CD4-positive, CD25-positive, alpha-beta regulatory T cell (primary cell): ENCODE measurements at places on chromosomes 7 and 10. TPM values are rescaled to one million over a fixed set of nuclear protein-coding genes. Genes with fewer than 3 reads are reported as not detected.

DNA sequence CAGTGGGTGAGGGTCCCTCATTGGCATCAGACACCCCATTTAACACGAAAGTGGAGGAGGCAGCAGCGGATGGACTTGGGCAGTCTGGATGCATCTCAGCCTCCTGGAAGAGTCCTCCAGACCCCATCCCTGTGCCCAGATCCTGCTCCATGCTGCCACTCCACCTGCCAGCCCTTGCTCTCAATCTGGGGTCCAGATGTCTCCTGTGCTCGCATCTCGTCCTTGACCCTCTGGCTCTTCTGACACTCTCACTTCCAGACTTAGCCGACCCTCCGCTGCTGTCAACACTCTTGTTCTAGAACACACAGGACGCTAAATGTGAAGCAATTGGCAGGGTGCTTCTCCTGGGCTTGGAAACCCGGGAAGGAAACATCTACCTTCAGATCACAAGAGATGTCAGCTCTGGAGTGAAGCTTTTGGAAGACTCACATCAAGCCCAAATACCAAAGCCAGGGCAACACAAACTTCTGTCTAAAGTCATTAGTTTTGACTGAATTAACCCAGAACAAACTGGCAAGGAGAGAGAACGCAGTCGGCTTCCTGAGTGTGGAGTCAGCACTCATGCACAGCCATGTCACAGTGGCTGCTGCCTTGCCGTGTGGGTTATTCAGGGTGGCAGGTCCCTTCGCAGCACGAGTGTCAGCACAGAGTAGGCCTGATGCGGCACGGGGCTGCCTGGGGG, 379.1 kb downstream of the TCERG1L start:
- no peaks in the 10 kb centered on the region for H3K4me1 ChIP-seq
- no peak for DNase-seq
- H3K4me3 ChIP-seq = no peak overlapping the region
- H3K36me3 ChIP-seq = no peaks in the 10 kb centered on the region
- no peaks in the 10 kb centered on the region for H3K27me3 ChIP-seq

The HEPACAM2 gene
- not detected for total RNA-seq

The MAT1A gene
- total RNA-seq = not detected

GRCh38 chr10:96324447-96324846, 20.2 kb downstream of the DNTT start:
- H3K27me3 ChIP-seq = peaks cover 5% of the 10 kb centered on the region
- no peak overlapping the region for H3K4me3 ChIP-seq
- no peak for DNase-seq
